ENCODE measurements at places on chromosomes 11 and 22. TPM values are rescaled to one million over a fixed set of nuclear protein-coding genes. Genes with fewer than 3 reads are reported as not detected.

- DNase-seq = peak; percentile 90
These were observed at the start of gene ARHGAP42 for GRCh38 chr11:100687054-100687629. Gene ARHGAP42, plus strand, starts transcription at chr11:100687288. Its CDS starts 391 bp downstream, at chr11:100687679.

The BAIAP2L2 gene
- 0.24 TPM for total RNA-seq

GRCh38 chr11:7968686-7969085, 3.4 kb upstream of the NLRP10 start:
- no peak for DNase-seq

- DNase-seq = no peak
These were observed 50.5 kb downstream of the NNMT start for GRCh38 chr11:114346709-114347141.

The RIMBP3C gene
- 0.14 TPM for total RNA-seq

The BATF2 gene
- total RNA-seq = 1.8 TPM

The MUC6 gene
- not detected for total RNA-seq

The ELFN2 gene
- 0.05 TPM for total RNA-seq

DNA sequence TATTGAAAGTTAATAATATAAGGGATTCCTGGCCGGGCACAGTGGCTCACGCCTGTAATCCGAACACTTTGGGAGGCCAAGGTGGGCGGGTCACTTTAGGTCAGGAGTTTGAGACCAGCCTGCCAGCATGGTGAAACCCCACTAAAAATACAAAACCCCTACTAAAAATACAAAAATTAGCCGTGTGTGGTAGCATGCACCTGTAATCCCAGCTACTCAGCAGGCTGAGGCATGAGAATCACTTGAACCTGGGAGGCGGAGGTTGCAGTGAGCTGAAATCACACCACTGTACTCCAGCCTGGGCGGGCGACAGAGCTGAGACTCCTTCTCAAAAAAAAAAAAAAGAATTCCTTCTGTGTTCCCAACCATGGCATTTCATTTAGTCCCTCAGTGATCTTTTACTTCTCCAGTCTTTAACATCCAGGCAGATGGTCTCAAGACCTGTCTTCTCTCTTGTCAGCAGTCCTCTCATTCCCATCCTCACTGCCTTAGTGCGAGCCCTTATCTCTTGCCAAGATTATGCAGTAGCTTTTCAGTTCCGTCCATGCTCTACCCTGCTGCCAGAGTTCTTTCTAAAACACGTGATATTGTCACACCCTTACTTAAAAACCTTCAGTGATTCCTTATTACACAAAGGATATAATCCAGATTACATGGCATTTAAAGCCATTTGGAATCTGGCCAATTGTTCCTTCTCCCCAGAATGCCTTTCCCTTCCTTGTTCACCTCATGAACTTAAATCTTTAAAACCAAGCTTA, 17.9 kb downstream of the RTN3 start:
- DNase-seq = no peak

GRCh38 chr22:39545386-39546365, 13.1 kb upstream of the RPS19BP1 start:
- no peak for DNase-seq

DNA sequence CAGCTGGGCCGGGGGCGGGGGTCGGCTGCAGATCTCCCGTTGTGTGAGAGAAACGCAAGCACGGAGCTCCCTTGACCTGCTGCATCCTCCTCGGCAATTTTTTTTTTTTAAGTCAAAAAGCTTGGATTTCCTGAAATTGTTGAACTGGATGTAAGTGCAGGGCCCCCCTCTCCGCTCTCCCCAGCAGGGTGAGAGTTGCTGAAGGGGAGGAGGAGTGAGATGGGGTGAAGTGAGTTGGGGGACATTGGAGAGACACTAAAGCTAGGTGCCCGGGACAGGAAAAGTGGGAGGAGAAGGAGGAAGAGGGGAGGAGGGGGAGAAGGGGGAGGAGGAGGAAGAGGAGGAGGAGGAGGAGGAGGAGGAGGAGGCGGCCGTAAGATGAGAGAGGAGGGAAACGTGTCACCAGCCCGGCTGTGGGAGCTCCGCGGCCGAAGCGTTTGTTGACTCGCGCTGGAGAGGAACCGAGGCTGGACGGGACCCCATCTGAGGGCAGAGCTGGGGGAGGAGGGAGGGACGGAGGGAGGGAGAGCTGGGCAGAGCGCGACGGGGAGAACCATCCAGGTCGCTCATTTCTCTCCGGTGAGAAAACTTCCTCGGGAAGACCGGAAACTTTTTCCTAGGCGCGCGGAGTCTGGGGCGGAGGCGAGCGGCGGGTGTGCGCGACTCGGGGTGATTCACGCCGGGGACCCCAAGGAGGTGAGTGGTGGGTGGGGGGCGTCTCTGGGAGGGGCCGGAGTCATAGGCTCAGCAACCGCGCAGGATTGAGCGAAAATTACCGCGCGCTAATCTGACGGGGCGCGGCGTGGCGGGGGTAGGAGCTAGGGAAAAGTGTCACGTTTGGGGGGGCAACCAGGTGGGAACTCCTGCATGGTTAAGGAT, 80.2 kb downstream of the PRR5L start:
- peak; percentile 81 for DNase-seq

DNA sequence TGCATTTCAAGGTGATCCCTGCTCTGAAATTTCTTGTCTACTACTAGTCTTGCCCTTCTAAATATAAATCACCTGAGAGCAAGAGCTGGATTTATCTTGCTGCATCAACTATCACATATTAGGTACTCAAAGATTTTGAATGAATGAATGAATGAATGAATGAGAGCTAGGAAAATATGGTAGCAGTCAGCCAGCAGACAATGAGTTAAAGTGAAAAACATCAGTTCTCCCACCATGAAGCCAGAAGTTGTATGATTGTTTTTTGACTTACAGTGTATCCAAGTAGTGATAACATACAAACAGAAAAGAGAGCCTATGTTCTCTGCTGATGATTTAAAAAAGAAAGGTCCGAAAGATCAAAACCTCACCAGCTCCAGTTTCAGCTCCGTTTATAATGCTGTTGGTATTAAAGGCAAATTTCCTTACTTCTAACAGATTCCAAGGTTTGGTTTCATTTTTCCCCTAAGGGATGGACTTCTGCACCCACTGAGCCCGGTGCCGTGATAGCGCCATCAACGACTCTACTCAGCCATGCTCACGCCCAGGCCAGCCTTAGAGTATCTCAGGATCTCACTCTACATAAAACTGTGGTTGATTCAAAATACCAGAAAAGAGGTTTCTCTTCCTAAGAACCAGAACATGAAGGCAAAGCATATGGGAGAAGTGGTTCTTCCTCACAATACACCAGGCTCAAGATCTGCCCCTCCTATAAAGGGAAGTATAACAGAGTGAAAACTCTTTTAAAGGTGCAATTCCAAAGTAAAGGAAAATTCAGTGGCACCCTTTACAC, 92.0 kb downstream of the SGSM3 start:
- DNase-seq = no peak

GRCh38 chr22:27836181-27836580, 34.6 kb upstream of the MN1 start:
- DNase-seq = peak; percentile 49

DNA sequence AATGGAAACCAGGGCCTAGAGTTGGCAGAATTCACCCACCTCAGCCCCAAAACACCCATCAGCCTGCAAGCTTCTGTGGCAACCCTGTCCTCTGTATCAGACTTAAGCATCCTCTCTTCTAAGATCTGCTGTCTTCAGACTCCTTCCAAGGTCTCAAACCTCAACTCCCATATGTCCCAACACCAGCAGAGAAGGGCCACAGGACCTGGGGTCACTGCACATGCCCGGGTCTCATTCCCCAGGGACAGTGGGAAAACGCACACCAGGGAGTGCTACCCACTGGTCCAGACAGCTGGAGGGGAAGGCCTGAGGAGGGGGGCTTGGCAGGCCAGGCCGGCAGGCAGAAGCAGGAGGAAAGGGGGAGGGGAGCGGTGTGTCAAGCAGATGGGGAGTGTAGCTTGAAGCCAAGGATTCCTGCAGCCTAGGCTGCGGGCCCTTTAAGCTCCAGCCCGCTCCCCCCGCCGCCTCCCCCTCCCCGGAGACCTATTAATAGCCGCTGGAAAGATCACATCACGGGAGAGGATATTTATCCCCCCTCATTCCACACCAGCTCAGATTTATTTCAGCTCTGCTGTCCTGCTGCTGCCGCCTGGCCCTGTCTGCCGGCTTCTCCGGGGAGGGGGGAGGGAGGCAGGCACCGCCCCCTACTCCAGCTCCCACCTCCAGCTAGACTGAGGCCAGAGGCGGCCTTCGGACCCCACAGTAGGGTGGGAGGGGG, 16.7 kb downstream of the BCL9L start:
- peak; percentile 92 for DNase-seq

DNA sequence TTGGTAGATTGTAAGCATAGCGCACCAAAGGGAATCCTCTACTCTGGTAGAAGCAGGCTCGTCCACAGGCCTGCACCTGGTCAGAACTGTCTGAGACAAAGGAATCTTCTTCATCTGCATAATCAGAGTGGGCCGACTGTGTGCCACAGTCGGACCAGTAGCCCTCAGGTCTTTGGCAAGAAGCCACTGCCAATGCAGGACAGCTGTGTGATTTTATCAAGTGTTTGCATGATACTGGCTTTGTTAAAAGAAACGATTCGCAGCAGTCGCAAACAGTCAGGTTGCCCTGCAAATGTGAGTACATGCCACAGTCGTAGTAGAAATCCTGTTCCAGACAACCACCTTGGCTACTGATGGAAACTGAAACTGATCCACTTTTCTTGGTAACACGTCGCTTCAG, 4.9 kb upstream of the CCDC34 start:
- DNase-seq = no peak

The MORC2 gene
- total RNA-seq = 27.5 TPM

The SYNGR1 gene
- total RNA-seq = 15.2 TPM

The CDC42EP2 gene
- total RNA-seq = 15.7 TPM

- no peak for DNase-seq
These were observed 1018.9 kb downstream of the DLG2 start for GRCh38 chr11:84607975-84608836.

The EMID1 gene
- total RNA-seq = 2.4 TPM

DNA sequence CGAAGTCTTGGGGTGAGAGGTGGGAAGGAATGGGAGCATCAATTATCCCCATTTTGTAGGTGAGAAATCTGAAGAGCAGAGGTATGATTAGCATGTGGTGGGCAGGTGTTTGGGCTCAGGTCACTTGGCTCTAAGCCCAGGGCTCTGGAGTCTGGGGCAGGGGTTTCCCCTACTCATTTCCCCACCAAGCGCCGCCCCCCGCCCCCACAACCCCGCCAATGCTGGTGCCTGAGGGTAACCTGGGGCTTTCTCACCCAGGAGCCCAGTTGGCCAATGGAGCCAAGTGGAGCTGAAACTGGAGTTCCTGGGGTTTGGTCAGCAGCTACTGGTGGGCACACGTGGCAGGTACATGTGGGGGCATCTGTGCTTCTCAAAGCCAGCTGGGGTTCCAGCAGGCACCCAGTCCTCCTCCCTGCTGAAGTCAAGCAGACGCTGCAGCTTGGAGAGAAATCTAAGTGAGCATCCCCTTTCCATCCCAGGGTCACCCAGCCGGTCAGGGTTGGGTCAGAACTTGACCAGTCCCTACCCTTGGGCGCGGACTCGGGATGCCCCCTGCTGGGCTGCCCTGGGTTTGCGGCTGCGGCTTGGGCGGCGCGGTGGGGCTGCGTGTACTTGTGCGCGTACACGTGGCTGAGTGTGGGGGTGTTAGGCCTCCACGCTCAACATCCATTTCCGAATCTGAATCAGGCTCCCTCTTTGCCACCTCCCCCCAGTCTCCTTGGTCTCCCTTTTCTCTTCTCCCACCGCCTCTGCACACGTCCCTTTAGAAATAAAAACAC, 1.7 kb upstream of the CHRM1 start:
- DNase-seq = peak; percentile 75

The NEFH gene
- total RNA-seq = 0.33 TPM
